Left kidney (tissue), 8 donors: ENCODE measurements at places on chromosomes 16 and 17. TPM values are rescaled to one million over a fixed set of nuclear protein-coding genes. Genes with fewer than 3 reads are reported as not detected.
A peak's percentile ranks its signal among the peaks of the same experiment; 100 is the strongest.

Gene KRTAP3-1
- not detected for polyA plus RNA-seq

DNA sequence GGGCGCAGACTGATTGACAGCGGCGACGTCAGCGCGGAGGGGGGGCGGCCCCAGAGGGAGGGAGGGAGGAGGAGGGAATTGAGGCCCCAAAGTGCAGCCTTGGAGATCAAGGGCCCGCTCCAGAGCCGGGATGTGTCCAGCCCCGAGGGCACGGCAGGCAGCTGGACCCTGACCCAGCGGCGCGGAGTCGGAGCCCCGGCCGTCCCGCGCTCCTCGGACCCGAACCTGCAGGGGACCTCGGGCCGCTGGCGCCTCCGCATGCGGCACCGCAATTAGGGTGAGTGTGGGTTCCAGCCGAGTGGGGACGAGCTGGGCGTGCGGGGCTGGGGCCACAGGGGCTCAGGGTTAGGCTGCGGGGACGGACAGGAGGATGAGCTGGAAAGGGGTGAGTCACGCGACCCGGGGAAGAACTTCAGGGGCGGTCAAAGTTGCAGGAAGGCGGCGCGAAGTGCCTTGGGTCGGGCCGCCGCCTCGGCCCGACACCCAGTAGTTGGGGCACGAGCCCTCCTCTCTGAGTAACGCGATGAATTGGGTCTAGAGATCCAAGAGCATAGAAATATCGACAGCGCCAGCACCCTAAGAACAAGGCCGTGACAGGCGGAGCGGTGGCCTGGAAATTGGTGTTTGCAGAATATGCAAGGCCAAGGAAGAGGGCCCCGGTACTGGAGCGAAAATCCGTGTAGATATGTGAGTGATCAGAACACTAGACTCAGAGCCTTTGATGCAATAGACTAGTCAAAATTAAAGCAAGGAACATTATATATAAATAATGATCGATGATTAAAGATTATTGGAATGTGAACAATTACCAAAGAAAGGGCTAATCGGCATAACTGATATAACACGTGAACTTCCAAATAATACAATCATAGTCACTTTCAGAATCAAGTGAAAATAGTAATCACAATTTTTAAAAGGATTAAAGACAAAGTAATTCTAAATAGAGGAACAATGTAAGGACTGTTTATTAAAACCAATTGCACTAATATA lies at the start of gene TBX4:
Gene TBX4, plus strand, starts transcription at position 122 of the 990 bp plus-strand sequence. CDS start 4,069 bp downstream, outside the sequence.
- DNase-seq, result no peak

DNA sequence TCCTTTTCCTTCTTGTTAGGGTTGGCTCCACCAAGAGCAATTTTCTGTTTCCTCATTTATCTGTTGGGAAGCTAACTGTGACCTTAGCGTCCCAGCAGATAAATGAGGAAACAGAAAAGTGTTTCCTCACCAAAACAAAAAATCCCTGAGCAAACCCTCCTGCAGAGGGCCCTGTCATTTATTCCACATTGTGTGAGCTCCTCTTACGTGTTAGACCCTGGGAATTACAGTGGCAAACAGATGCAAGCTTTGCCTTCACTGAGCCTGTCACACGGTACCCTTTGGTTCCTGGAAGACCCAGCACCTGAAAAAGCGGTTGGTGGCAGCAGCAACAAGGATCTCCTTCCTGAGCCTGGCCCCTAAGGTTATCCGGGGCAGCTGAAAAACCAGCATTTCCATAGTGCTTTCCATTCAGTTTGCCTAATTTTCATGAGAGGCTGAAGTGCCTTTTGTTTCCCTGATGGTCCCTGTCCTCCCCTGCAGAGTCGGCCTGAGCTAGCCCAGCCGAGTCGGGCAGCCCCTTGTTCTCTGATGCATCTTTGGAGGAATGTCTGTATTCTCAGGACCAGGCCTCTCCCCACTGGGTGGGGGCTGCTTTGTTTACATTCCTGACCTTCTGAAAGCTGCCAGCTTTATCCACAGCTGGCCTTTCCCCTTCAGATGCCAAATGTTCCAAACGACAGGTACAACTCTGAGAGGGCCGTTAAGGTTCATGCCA lies 34.7 kb downstream of the YPEL2 start:
- no peak for DNase-seq

Gene KRT25
- polyA plus RNA-seq, result not detected

Gene COQ9
- 106 TPM for polyA plus RNA-seq

DNA sequence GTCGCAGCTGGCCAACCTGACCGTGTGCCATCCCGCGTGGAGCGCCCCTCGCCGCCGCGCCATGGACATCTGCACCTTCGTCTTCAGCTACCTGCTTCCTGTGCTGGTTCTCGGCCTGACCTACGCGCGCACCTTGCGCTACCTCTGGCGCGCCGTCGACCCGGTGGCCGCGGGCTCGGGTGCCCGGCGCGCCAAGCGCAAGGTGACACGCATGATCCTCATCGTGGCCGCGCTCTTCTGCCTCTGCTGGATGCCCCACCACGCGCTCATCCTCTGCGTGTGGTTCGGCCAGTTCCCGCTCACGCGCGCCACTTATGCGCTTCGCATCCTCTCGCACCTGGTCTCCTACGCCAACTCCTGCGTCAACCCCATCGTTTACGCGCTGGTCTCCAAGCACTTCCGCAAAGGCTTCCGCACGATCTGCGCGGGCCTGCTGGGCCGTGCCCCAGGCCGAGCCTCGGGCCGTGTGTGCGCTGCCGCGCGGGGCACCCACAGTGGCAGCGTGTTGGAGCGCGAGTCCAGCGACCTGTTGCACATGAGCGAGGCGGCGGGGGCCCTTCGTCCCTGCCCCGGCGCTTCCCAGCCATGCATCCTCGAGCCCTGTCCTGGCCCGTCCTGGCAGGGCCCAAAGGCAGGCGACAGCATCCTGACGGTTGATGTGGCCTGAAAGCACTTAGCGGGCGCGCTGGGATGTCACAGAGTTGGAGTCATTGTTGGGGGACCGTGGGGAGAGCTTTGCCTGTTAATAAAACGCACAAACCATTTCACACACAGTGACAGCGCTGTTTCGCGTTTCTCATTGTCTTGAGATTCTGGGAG lies 2.0 kb upstream of the ZACN start:
- no peak for DNase-seq

Gene CLEC19A
- polyA plus RNA-seq, result 0.05 TPM

DNA sequence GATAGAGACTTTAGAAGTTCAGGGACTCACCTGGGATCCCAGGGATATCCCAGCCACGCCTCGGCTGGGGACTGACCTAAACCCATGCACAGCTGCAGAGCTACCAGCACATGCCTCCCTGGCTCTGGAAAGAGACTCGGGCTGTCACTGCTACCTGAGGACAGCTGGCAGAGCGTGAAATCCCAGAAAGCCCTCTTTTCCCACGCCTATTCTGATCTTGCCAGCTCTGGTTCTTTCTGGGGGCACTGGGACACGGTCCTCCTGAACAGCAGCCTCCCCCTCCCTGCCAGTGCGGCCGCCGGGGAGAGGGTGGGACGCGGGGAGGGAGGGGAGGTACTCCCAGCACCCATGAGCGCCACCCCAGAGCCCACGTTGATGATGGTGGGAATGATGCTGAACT lies 10.8 kb downstream of the P2RX5 start:
- no peak for DNase-seq

Gene OMG
- 0.48 TPM for polyA plus RNA-seq

DNA sequence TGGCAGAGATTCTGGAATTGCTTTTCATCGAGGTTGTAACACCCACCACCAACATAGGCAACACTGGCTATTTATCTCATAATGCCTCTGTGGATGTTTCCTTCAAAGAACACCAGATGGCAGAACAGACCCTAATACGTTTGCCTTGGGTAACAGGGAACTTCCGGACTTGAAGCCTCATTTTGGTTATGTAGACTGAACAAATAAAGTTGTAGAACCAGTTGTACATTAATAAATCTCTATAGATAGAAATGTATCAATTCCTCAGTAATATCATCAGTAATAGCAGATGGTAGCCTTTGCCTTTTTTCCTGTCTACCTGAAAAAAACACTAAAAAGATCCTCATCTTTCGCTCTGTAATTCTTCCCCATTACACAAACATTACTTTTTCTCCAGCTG lies 25.9 kb upstream of the APOH start:
- peak; percentile 82 for DNase-seq

GRCh38 chr16:58338205-58338604 lies 43.4 kb upstream of the PRSS54 start:
- DNase-seq, result no peak

- DNase-seq, result no peak
These were observed 617 bp upstream of the VTN start for GRCh38 chr17:28370744-28371103.

Gene PRSS27
- 1.3 TPM for polyA plus RNA-seq

DNA sequence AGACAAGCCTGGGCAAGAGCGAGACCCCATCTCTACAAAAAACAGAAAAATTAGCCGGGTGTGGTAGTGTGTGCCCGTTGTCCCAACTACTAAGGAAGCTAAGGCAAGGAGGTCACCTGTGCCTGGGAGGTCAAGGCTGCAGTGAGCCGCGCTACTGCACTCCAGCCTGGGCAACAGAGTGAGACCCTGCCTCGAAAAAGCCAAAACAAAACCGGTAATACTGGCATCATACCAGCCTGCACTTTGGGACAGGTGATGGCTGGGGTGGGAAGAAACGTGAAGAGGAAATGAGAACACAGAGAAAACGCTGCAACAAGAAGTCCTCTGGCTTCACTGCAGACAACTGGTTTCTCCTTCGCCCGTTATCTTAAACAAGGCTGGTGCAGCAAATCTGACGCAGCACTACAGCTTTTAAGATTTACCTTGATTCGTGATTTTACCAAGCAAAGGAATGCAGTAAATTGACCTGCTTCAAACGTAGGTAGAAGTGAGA lies 725 bp upstream of the CASC3 start:
- no peak for DNase-seq

DNA sequence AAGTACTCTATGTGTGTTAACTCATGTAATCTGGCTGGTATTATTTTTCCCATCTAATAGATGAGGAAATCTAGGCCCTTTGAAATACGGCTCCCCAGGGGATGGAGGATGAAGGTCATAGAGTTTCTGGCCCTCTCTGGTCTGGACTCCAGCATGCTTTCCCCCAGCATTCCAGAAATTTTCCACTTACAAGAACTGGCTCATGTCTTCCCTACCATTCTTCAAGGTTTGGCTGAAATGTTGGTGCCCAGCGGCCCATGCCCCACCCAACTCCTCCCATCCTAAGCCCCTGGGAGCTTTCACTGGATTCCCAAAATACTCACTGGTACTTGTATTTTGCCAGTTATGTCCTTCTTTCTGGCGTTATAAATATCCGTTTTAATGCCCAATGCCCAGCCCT lies 237.5 kb upstream of the NLRP1 start:
- DNase-seq, result no peak

DNA sequence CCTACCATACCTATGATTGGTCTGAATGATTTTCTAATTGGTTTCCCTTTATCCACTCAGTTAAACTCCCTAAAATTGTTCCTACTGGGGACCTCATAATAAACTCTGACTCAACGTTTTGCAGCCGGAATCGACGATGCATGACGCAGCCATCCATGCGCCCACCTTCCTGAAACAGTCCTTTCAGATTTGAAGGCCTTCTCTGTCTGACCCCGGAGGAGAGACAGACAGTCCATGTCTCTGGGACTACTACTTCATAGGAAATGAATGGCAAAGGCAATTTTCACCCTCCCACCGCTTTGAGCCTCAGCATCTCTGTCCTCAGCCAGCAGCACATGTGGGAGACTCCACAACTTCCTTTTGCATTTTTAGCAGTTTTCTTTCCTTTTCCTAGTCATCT lies 13.5 kb downstream of the VAT1L start:
- DNase-seq, result no peak

Gene RNF222
- 0.07 TPM for polyA plus RNA-seq

DNA sequence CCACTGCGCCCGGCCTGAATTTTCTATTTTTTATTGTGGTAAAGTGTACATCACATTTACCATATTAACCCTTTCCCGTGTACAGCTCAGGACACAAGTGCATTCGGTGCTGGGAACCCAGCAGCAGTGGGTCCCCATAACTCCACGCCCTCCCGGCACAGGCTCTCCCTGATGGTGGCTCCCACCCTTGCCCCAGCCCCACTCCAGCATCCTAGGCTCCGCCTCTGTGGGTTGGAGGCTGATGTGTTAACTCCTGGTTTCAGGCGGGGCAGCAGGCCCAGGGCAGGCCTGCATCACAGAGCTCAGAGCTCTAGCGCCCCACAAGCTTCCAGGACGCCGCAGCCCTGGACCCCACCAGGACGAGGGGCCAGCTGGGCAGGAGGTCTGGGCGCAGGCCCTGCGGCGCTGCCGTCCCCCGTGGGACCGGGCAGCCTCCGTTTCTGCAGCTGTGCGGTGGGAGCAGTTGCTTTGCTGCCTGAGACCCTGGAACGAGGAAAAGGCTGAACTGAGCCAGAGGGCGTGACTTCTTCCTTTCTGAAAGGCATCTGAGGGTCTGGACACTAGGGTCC lies 19.6 kb downstream of the ZFPM1 start:
- DNase-seq, result no peak

DNA sequence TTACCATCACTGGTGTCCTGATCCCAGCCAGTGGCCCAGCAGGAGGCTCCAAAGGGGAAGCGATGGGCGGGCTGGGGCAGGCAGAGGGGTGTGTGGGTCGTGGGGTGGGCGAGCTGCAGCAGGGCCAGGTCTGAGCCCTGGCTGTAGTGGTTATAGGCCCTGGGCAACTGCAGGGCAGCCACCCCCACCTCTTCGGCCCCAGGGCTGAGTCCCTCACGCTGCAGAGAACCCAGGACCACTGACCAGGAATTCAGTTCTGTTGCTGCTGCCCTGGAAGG lies 2.2 kb downstream of the PRSS53 start:
- no peak for DNase-seq

Gene TOX3
- polyA plus RNA-seq, result 32.5 TPM

DNA sequence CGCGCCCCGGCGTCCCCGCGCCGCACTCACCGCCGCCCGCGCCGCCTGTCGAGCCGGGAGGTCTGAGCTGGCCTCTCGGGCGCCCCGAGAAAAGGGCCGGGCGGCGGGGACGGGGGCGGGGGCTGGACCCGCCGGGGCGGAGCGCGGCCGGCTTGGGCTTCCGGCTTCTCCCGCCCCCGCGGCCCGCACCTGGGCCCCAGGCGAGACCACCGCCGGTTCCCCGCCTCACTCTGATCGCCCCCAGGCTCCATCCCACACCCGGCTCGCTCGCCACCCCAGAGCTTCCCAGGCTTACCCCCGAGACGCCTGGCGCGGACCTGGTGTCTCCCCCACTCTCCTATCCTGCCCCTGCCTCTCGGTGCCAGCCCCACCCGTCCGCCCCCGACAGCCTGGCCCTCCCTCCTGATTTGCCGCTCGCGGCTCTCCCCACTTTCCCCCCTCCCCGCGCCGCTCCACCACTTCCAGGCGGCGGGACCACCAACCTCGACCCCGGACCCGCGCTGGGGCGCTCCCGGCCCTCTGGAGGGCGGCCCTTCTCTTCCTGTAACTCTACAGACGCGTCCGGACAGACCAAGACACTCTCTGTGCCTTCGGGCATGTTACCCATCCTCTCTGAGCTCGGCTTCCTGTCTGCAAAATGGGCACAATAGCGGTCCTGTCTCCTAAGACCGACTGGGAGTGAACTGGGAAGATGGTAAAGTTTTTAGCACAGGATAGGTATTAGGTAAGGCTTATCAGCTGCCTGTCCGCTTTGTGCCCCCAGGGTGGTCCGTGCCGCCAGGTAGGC lies at the start of gene LITAF:
Gene LITAF, minus strand, starts transcription at position 64 of the 787 bp plus-strand sequence. CDS start 30,189 bp downstream, outside the sequence.
- no peak for DNase-seq
